ENCODE measurements at places on chromosomes 4 and X. TPM values are rescaled to one million over a fixed set of nuclear protein-coding genes. Genes with fewer than 3 reads are reported as not detected.

- no peak for DNase-seq
These were observed 42.7 kb downstream of the UBA6 start for GRCh38 chr4:67658302-67658701.

DNA sequence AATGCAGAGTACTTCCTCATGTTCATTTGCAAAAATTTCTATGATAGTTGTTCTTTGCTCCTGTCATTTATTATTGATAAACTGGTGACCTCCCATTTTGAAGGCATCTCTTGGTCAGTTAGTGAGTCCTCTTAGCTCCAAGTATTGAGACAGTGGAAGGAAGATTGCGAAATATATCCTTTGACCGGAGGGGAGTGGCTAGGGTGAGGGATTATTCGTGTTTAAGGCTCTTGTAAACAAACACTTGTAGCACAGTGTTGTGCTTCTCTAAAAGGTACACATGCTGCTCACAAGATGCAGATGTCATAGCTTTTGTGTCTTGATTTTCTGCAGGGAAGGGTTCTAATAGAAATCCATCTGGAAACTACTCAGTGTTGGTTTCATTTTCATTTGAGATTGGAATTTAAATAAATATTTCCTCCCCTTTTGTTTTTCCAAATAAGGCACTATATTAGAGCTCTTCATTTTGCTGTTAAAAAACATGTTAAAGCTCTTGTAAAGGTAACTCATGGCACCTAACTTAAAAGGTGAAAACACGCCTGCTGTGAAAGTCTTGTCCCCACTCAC is 21.8 kb downstream of the TXLNG start:
- peak; percentile 30 for DNase-seq

- no peak for DNase-seq
These were observed 40.1 kb upstream of the UGT2B7 start for GRCh38 chr4:69056150-69056549.

DMRTC1 gene
- total RNA-seq: not detected

- DNase-seq: no peak
These were observed 657 bp downstream of the TCEAL8 start for GRCh38 chrX:103254171-103254824.

DNA sequence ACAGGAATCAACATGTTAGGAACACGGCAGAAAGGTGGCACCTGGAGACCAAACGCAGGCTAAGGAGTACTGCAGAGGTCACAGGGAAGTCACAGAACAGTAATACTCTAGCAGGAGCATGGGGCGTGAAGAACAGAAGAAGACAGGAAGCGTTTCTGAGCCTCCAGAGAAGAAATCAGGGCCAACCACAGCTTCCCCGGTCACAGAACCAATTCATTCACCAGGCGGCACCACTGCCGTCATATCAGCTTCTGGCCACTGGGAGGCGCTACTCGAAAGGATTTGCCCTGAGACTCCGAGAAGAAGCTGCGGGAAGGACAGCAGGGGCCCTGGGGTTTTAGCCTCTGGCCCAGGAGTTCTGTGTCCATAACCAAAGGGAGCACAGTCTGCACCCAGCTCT is 78.0 kb upstream of the DRD5 start:
- DNase-seq: no peak

GRCh38 chr4:101271516-101271915 is 75.8 kb downstream of the PPP3CA start:
- no peak for DNase-seq

SLC9B1 gene
- total RNA-seq: 0.26 TPM

GRCh38 chrX:51459125-51459524 is 37.3 kb downstream of the NUDT11 start:
- DNase-seq: peak; percentile 8

GRCh38 chrX:31154946-31155345 is 83.1 kb upstream of the FTHL17 start:
- no peak for DNase-seq

GRCh38 chr4:187141101-187141500 is 417.4 kb upstream of the FAT1 start:
- peak; percentile 8 for DNase-seq

DNA sequence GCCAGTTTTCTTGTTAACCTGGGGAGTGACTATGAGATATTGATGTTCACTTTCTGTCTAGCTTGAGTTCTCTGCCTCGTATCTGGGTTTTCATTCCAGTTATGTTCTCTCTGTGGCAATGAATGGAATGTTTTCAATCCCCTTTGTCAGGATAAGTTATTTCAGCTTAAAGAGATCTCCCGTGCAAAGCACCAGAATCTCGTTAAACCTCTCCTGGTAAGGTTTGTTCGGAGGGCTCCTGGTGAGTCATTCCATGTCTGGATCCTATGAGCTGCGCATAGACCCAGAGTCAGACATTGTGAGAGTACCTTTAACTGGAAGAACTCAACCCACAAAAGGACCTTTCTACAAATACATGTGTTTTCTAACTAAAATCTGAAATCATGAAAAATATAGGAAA is 51.0 kb downstream of the KDR start:
- DNase-seq: no peak

RPS6KA3 gene
- 25.1 TPM for total RNA-seq

CCKAR gene
- not detected for total RNA-seq

Measured in HFFc6 (cell line).